ENCODE measurements at places on chromosomes 1 and 21.

- no peak for DNase-seq
Measured at GRCh38 chr1:8632102-8632501, 185.3 kb downstream of the RERE start.

GRCh38 chr1:157517016-157517415 lies 35.3 kb downstream of the FCRL5 start:
- no peak for DNase-seq

- DNase-seq, result no peak
Measured at GRCh38 chr1:93717640-93718039, 36.0 kb upstream of the BCAR3 start.

GRCh38 chr1:153617663-153618062 lies 1.5 kb upstream of the S100A14 start:
- no peak for DNase-seq

DNA sequence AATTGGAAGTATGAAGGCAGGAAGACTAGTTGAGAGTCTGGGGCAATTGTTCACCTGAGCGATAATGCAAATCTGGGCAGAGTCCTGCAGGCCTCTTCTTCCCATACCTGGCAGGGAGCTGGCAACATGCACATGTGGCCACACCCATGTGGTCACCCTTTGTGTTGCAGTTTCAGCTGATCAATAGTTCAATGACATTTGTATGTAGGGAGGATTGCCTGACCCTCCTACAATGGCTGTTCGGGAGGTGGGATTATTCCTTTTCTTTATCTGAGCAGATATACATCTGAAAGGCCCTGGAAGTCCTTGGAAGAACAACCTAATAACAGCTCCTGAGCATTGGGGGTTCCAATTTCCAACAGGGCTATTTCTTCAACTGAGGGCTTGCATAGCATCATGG lies 15.2 kb upstream of the TRIM45 start:
- DNase-seq, result no peak

DNA sequence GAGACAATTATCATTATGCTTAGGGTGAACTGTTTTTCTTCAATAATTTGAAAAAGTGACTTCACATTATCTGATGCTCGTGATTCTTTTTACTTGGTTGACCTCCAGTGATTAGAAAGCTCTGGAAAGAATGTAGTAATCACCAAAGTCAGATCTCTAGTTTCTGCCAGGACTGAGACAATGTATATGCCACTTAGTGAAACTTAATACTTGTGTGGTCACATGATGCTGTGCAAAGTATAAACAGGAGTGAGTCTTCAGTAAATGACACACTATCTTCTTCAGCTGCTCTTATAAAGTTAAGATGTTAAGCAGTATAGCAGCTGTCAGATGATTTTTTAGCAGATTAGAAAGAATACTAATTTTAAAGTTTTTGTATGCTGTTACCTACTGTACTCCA lies 17.2 kb downstream of the VCAM1 start:
- no peak for DNase-seq

- DNase-seq, result peak; percentile 45
Measured at GRCh38 chr1:43711524-43712386, 4.4 kb downstream of the ST3GAL3 start.

GRCh38 chr1:209172286-209172685 lies 411.2 kb upstream of the CAMK1G start:
- no peak for DNase-seq

GRCh38 chr1:45994423-45994822 lies 138.0 kb downstream of the PIK3R3 start:
- DNase-seq, result no peak

DNA sequence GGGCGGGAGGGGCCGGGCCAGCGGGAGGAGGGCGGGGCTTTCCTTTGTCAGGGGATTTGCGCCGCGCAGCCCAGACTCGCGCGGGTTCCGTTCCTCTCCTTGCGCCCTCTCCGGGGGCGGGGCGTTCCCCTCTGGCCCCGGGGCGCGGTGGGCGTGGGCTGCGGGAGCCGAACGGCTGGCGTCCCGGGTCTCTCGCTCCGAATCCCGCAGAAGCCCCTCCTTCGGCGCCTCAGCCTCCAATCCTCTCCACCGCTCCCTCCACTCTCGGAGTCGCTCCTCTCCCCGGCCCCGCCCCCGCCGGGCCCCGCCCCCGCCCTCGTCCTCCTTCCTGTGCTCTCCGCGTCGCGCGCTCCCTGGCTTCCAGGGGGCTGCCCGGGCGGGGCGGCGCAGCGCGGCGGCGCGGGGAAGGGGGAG lies 82.8 kb upstream of the BMP8A start:
- peak; percentile 76 for DNase-seq

DNA sequence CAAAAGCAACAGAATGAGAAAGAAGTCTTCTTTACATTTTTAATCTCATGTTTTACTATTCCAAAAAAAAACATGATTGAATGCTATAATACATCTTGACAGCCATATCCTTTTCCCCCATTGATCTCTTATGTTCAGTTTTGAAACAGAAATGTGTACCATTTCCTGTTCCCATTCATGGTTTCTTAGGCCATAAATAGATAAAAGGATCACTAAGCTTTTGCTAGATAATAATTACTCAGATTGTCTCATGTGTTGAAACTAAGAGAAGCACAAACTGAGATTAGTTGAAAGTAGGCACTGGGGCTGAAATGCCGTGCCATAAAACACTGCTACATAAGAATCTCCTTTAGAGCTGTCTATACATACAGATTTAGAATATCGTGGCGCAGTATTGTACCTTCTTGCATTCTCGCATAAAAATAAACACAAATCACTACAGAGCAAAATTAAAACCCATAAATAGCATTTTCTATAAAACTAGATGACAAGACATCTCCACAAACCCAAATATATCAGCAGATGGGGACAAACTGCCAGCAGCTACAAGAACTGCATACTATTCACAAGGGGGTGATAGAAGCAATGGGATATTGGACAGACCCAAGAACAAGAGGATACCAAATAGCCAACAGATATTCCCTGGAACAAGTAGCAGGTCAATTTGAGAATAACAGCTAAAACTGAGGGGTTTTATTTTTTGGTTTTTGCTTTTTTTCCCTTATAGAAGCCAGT lies 405.3 kb upstream of the PRMT6 start:
- no peak for DNase-seq

GRCh38 chr1:216368249-216368648 lies 55.0 kb downstream of the USH2A start:
- no peak for DNase-seq

All from retinal pigment epithelial cell (primary cell).